ENCODE measurements at places on chromosomes 5 and 9. TPM values are rescaled to one million over a fixed set of nuclear protein-coding genes. Genes with fewer than 3 reads are reported as not detected.

Gene P4HA2
- total RNA-seq: 30.6 TPM

Gene LRRTM2
- 0.03 TPM for total RNA-seq

Gene WDR38
- not detected for total RNA-seq

Gene GFI1B
- total RNA-seq: not detected

Gene KIF4B
- total RNA-seq: 0.03 TPM

Gene DAB2IP
- total RNA-seq: 9.4 TPM

Gene C9
- not detected for total RNA-seq

Gene OTP
- not detected for total RNA-seq

Gene RASGRF2
- 0.15 TPM for total RNA-seq

Gene FCN2
- total RNA-seq: not detected

Gene PITX1
- total RNA-seq: 2.1 TPM

Gene SPOCK1
- 84.4 TPM for total RNA-seq

Gene TNFSF15
- not detected for total RNA-seq

Gene HRCT1
- total RNA-seq: 7.3 TPM

Gene CATSPER3
- not detected for total RNA-seq

Gene IRF1
- 30.7 TPM for total RNA-seq

Gene FREM1
- 2.0 TPM for total RNA-seq

Gene PCDHA13
- 1.3 TPM for total RNA-seq

Gene HDHD3
- total RNA-seq: 9.9 TPM

Gene AHRR
- total RNA-seq: 29.2 TPM

Gene GAPT
- not detected for total RNA-seq

Gene TAF11L5
- total RNA-seq: not detected

Gene FKTN
- 11.8 TPM for total RNA-seq

Gene SLC6A19
- not detected for total RNA-seq

Gene SLCO6A1
- total RNA-seq: not detected

Gene GAS1
- 1.4 TPM for total RNA-seq

Gene ADRA1B
- total RNA-seq: 1.3 TPM

Gene NPR2
- total RNA-seq: 5.1 TPM

Data from A375 (cell line).